Adipocyte (in vitro differentiated cells): ENCODE measurements at places on chromosomes 11 and 22.

- DNase-seq: peak; percentile 93
Measured at GRCh38 chr11:94650756-94651155, 83.6 kb downstream of the PIWIL4 start.

- DNase-seq: no peak
Measured at GRCh38 chr11:47175746-47176327, 842 bp downstream of the ARFGAP2 start.

GRCh38 chr11:17972987-17973386 lies 39.9 kb downstream of the SERGEF start:
- peak; percentile 86 for DNase-seq

DNA sequence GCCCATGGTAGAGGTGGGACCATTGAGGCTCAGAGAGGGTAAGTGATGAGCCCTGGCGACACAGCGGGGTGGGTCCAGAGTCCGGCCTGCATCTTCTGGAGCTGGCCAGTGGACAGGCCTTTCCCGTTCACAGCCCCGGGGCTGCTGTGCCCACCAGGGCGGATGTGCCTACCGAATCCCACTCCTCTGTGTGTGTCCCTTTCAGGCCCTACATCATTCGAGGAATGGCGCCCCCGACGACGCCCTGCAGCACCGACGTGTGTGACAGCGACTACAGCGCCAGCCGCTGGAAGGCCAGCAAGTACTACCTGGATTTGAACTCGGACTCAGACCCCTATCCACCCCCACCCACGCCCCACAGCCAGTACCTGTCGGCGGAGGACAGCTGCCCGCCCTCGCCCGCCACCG lies 11.9 kb upstream of the PPP6R3 start:
- DNase-seq: no peak

DNA sequence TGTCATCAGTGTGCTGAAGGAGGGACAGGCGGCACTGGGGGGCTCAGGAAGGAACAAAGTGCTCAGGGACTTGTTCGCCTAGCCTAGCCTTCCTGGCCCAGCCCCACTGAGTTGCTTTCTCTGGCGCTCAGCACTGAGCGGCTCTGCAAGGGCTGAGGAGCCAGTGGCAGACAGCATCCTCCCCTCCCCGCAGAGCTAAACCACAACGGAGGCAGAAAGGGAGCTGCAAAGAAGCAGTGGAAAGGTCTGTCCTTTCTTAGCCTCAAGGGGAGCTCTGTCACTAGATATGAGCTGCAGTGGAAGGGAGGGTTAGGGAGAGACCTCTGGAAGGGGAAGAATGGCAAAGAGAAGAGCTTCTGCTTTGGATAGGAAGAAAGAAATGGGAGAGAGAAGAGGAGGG lies 89.7 kb upstream of the PHOX2A start:
- DNase-seq: no peak

DNA sequence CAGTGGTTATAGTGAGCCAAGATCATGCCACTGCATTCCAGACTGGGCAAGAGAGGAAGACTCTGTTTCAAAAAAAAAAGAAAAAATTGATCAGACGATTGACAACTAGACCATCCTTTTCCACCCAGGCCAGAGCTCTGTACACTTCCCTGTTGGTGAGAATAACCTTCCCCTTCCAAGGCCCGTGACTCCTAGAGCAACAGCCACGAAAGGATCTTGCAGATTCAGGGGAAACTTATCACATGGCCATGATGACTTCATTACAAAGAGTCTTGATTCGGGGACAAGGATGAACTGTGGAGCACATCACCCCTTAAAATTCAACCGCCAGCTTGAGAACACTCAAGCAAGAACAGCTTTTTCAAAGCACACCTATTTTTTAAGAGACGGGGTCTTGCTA lies 10.3 kb downstream of the CD5 start:
- DNase-seq: no peak

GRCh38 chr11:63770763-63771162 lies 2.2 kb upstream of the ZFTA start:
- DNase-seq: peak; percentile 45

- no peak for DNase-seq
Measured at GRCh38 chr22:27976586-27976985, 57.5 kb upstream of the PITPNB start.

- DNase-seq: no peak
Measured at GRCh38 chr11:71189768-71190315, 62.5 kb downstream of the SHANK2 start.

DNA sequence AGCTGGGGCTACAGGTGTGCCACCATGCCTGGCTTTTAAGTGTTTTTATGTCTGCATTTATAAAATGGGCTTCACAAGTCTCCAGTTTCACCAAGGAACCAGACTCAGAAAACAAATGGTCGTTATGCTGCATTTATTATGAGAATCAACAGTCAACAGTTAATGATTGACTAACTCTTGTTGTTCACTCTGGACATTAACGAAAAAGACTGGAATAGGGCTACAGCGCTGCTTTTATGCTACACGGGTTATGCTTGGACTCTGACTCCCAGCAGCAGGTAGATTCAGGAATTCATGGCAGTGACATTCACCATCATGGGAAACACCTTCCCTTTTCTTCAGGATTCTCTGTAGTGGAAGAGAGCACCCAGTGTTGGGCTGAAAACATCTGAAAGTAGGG lies 44.4 kb upstream of the CHKA start:
- DNase-seq: no peak

GRCh38 chr22:37401401-37402183 lies 25.7 kb downstream of the ELFN2 start:
- DNase-seq: no peak

- DNase-seq: no peak
Measured at GRCh38 chr11:60242740-60243239, at the start of gene MS4A4E. Gene MS4A4E (minus strand): TSS chr11:60243137. CDS start chr11:60230055, 13,082 bp downstream.

GRCh38 chr11:36870361-36870760 lies 272.3 kb upstream of the RAG2 start:
- DNase-seq: no peak

DNA sequence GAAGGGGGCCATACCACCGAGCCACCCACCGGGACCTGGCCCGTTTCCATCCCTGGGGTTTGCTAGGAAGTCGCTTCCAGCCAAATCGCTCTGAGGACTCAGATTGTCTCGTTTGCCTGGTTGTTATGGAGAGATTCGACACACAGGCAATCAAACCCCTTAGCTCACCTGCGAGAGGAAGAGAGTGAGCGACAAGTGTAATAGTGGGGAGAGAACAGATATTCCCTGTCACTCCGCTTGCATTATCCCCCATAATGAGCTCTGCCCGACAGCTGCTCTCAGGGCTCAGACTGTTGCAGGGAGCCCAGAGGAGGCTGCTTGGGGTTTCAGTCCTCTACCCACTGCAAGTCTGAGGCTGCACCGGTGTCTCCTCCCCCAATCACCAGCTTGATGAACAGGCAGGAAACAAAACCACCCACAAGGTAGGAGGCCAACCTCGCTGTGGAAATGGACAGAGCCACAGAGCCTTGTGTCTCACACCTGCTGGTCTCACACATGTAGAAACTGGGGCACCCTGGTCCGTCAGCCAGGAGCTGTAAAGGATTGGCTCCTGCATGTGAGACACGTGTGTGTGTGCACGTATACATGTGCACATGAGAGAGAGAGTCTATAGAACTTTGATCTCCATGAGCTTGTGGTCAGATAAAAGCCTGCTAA lies 351.1 kb downstream of the BUD13 start:
- no peak for DNase-seq

GRCh38 chr11:43518408-43519160 lies 159.9 kb downstream of the TTC17 start:
- peak; percentile 11 for DNase-seq

DNA sequence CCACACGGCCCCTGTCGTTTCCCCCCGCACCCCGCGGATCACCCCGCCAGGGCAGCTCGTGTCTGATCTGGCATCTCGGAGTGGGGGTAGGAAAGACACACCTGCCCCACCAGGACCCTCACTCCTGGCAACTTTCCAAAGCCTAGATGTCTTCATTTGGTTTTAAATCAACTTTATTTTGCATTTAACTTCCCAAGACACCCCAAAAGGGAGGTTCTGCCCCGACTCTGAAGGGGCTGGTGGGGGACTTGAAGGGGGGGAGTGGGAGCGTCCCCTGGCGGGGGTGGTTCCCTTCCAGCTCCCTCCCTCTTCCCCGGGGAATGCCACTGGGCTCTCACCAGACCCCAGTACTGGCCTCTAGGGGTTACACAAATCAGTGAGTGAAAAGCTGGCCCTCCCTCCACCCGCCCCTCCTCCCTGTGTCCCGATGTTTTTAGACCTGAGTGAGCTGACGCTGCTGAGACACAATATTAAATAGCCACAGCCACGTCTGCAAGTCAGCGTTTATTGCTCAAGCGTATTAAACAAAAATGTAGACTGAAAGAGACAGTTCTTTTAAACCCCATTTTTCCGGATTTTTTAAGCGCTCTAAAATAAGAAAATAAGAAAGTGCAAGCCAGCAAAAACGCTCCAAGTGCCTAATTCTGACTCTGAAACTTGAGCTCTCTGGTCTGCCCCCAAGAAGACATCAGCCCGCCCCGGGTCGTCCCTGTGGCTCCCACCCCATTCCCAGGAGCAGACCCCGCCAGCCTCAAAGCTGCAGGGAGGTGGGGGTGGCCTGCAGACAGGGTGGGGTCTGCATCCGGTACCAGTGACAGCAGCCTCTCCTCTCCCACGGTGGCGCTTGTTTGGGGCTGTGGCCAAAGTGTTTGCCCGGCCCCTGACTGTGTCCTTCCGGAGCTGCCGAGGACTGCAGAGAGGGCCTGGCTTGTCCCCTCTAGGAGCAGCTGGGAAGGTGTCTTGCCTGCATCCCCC lies 1.1 kb upstream of the TTLL8 start:
- peak; percentile 58 for DNase-seq

DNA sequence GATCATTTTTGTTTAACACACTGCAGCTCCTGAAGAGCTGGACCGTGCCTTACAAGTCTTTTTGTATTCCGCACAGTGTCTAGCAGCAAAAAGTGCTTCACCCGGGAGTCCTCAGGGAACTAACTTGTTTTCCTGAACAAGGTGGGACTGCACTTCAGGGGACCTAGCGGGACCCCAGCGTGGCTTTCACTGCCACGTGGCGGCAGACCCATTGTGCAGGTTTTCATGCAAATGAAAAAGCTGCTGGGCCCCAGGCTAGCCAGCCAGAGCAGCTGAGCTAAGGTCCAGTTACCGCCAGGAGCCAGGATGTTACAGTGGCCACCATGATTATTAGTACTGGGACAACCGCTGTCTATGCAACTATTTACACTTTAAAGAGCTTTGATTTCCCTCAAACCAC lies 90.6 kb downstream of the FAR1 start:
- no peak for DNase-seq

DNA sequence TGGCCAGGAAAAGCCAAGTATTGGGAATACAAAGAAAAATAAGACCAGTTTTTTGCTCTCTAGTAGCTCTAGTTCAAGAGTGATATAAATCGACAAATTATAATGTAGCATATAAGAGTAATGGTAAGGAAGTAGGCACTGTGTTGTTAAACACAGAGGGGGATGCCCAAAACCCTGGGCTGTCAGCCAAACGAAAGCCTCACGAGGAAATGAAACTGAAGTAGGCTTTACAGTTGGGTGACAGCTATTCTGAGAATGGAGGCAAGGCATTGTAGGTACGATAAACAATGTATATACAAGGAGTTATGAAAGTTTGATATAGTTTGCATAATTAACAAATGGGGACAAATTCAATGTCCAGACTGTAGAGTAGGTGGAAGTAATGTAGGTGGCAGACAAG lies 176.4 kb downstream of the FAM181B start:
- DNase-seq: no peak

DNA sequence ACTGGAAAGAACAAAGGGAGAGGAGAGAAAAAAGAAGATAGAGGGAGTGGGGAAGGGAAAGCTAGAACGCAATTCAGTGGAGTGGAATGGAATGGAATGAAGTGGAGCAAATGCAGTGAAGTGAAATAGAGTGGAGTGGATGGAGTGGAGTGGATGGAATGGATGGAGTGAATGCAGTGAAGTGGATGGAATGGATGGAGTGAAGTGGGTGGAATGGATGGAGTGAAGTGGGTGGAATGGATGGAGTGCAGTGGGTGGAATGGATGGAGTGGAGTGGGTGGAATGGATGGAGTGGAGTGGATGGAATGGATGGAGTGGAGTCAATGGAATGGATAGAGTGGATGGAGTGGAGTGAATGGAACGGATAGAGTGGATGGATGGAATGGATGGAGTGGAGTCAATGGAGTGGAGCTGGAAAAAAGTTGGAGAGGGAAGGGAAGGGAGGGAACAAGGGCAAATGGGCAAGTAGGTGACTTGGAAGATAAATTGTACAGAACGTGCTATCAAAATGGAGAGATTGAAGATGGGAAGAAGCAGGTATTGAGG lies 13.9 kb downstream of the IFITM10 start:
- DNase-seq: no peak

GRCh38 chr11:18844753-18845367 lies 53.3 kb upstream of the PTPN5 start:
- DNase-seq: peak; percentile 47

DNA sequence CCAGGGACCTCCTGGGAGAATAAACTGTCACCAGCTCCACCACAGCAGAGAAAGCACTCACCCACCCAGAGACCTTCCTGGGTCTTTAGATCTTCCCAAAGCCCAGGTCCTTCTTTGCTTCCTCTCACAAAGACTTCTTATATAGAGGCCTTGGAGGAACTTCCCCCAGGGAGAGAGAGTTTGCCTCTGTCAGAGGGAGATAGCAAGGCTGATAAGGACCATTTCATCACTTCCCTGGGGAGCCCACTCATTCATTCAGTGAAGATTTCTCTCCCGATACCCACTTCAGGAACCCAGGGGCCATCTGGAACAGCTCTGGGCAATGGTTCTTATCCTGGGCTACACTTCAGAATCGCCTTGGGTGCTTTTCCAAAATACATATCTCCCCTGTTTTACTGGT lies at the start of gene PRG2:
PRG2 (minus strand) TSS at position 116 of the 400 bp plus-strand sequence. CDS start 706 bp downstream, outside the sequence.
- DNase-seq: no peak

DNA sequence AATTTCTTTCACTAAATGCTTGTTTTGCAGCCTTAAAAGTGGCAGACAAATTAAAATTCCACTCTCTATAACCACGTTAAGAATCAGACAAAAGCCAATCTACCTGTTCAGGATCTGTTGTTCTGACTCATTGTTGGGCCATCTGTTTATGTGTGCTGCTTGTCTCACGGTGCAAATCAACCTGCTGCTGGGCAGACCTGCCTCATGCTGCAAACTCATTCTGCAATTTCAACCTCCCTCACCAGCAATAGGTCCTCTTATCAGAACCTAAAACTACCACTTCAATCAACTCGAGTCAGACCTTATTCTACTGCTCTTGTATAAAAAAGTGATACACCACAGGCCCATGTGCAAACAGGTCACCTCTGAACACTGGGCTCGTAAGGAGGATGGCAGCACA lies 75.1 kb downstream of the LARGE2 start:
- DNase-seq: no peak

DNA sequence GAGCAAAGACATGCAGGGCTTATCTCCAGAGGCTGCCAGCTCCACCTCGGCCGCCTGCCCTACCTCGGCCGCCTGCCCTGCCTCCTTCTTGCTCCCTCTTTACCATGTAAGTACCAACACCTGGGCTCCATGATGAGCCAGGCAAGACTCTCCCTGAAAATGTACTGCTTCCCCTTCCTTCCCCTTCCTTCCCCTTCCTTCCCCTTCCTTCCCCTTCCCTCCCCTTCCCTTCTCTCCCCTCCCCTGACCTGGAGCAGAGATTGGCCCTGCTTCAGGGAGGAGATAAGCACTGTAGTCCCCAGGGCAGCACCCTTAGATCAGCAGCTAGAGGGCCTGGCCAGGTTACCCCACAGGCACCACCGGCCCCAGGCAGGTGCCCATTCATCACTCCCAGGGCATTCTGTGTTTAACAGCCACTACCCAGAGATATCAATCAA lies 25.4 kb upstream of the ADORA2A start:
- no peak for DNase-seq
